Panc1 (cell line): ENCODE measurements at places on chromosomes 6 and 20.

GRCh38 chr6:113980937-113981554 is 10.1 kb upstream of the HDAC2 start:
- DNase-seq, result no peak

DNA sequence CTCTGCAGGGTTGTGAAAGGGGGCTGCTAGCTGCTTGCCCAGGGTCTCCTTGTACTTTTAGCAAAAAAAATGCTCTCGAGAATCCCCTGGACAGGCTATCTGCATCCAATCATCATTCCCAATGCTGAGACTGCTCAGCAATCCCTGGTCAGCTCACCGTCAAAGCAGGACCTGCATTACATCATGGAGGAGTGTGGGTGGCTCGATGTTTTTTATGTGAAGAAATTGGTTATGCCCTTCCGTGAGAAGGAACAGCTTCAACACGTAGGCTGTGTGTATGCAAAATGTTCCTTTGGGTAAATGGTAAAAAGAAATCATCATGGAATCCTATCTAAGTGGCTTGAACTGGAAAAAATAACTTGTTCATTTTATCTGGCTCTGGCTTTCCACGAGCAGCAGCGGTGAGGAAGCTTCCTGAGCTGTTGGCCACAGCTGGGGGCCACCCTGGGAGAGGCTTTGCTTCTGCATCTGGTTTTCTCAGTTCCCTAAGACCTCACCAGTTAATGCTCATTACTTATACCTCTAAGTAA is 111.4 kb downstream of the FYN start:
- DNase-seq, result no peak

DNA sequence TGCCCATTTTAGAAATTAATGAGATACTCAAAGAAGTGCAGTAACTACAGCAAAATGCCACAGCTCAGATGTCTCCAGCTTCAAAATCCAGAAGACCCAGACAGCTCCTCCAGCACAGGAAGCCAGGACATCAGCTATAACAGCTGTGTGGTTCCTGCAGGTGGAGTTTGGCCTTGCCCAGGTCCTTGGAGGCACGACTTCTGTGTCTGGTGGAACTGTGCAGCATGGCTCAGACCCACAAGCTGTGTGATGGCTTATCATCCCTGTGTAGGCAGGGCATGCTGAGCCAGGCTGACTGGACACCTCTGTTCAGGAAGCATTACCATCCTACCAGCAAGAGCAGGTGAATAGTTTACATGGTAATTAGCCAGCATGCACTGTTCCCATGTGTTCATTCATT is 26.5 kb upstream of the CD93 start:
- DNase-seq, result no peak

DNA sequence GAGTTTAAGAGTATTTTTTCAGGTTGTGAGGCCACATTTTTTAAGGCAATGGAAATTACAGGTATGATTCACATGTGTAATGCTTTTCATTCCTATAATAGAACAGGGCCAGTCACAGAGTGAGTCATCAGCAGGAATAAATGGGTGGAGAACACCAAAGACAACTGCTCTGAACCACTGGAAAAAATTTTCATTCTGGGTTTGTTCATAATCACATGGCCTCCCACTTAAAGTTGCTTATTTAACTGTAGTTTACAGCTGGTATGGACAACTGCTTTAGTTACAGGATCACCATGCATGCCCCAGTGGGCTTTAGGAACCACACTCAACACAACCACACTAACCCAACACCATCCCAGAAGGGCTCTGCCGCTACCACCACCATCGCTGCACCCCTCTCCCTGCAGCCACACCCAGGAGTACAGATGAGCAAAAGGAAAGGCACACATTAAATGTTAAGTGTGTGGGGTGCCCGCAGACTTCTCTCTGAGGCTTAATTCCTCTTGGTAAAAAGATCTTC is 107.0 kb upstream of the DST start:
- DNase-seq, result peak; percentile 90

GRCh38 chr20:45325371-45325770 is 17.3 kb upstream of the MATN4 start:
- DNase-seq, result no peak

DNA sequence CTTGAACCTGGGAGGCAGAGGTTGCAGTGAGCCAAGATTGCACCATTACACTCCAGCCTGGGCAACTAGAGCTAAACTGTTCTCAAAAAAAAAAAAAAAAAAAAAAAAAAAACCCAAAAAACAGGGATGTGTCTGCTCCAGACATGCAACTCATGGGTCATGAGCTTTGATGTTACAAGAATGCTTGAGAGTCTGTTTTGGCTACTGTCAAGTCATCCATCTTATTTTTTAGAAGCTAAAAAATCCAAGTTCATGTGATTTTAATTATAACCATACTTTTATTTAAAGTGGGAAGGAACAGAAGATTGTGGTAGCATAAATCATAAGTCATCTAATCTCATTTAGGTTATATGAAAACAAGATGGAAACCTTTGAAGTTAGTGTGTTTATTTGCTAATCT is 120.6 kb downstream of the PDE7B start:
- DNase-seq, result no peak

GRCh38 chr20:51631011-51631950 is 88.8 kb upstream of the NFATC2 start:
- DNase-seq, result peak; percentile 85

DNA sequence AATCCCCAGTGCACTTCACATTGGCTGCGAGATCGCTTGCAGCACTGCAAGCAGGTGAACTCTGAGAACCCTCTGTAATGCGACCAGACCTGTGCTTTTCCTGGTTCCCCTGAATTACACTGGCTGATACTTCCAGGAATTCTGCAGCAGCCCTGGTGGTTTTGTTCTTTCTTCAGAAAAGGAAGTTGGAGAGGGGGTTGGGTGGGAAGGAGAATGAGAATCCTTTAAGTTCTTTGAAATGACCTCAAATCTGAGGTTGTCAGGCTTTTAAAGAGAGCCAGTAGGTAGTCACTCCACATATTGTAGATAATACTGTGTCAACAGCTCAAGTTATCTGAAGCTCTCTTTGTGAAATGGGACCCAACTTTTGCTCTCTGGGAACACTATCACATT is 62.4 kb downstream of the GCNT2 start:
- DNase-seq, result no peak

DNA sequence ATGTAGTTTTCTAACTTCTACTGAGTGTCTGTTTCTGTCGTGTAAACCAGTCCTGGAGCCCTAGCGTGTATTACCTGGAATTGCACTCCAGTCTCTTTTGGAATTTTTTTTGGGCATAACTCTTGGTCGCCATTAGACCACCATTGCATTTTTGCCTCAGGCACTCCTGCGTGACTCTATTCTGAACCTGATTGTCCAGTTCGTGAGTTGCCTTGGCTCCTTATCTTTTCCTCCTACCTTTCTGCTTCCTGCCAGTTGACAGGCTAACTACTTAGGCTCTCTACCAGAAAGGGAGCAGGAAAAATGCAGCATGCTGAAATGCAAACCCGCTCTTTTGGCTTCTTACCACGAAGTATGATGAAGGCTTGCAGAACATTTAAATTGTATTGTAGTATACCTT is 490.9 kb upstream of the SOX4 start:
- no peak for DNase-seq

GRCh38 chr6:36691011-36691410 is 6.6 kb upstream of the RAB44 start:
- no peak for DNase-seq
